Stimulated activated effector memory CD8-positive, alpha-beta T cell treated with anti-CD3 and anti-CD28 coated beads, Interleukin-12 subunit alpha, Interleukin-12 subunit beta, amount 100 ng/mL, for 72 hours (primary cell): ENCODE measurements at places on chromosomes 3 and 15.

DNA sequence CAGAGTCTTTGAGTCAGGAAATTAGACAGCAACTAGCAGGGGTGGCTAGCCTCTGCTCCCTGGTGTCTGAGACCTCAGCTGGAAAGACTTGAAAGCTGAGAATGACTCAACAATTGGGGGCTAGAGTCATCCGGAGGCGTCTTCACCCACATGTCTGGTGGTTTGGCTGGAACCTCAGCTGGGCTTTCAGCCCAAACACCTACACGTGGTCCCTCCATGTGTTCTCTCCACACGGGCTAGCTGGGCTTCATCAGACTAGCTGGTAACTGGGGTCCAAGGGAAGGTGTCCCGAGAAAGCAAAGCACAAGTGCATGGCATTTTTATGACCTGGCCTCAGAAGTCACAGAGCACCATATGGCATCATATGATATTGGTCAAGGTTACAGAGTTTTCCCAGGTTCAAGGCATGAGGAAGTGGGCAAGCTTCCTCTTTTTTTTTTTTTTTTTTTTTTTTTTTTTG, 19.9 kb upstream of the ABHD2 start:
- DNase-seq: peak; percentile 42

GRCh38 chr3:168295027-168295426, 199.3 kb upstream of the GOLIM4 start:
- DNase-seq: no peak

DNA sequence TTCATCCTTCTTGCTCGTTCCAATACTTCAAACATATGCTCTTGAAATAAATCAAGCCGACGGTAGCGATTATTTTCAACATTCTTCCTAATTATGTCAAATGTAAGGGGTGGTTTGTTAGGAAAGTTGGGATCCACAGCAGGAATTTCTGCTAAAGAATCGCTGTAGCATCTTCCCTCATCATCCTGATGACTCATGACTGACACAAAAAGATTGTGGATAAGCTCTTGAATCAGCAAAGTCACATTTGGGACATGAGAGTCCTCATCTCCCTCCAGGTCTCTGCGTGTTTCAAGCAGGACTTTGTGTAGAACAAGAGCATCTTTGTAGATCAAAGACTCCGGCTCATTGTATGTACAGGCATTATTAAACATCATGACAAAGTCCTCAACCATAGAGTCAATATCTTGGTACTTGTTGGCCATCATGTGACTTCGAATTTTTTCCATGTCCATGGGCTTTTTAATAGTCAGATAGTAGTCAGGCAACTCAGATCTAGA, 73.0 kb downstream of the UQCC5 start:
- DNase-seq: no peak

- DNase-seq: no peak
Measured at GRCh38 chr15:57133127-57133968, 214.9 kb downstream of the TCF12 start.

- DNase-seq: no peak
Measured at GRCh38 chr15:38696790-38697495, 132.3 kb upstream of the RASGRP1 start.

DNA sequence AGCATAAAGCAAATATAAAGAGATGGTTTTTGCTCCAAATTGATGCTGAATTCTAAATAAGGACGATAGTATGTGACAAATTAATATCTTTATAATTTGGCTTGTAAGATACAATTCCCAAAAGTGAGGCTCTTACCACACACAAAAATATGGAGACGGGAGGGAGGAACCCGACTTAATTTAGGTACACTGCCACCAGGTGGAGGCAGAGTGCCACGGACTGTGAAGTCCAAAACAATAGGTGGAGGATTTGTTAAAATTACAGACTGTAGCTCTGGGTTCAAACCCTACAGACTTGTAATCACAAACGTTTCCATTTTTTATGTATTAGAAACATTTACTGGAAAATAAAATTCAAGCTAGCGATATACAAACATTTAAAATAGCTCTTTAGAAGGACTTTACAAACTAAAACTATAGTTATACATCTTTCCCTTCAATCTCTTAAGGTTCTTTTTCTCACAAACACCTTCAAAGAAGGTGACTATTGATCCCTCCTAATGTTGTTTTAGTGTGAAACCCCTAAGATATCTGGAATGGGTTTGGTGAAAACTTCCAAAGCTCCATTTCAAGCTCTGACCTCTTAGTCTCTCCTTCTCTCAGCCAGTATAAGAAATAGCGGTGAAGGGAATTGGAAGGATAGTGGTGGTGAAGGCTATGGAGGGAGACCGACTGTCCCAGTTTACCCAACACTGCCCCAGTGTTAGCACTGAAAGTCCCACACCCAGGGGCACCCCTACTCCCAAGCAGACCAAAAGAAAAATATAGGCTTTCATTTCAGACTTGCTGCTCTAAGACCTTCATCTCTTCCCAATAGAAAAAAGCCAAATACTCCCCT, 89.7 kb downstream of the AQP9 start:
- DNase-seq: peak; percentile 43

GRCh38 chr3:54034971-54035370, 87.4 kb upstream of the CACNA2D3 start:
- DNase-seq: no peak
